ENCODE measurements at places on chromosomes 13 and 19.
A peak's percentile ranks its signal among the peaks of the same experiment; 100 is the strongest.

- DNase-seq: no peak
These were observed 7.7 kb downstream of the NDUFB7 start for GRCh38 chr19:14563989-14564651.

DNA sequence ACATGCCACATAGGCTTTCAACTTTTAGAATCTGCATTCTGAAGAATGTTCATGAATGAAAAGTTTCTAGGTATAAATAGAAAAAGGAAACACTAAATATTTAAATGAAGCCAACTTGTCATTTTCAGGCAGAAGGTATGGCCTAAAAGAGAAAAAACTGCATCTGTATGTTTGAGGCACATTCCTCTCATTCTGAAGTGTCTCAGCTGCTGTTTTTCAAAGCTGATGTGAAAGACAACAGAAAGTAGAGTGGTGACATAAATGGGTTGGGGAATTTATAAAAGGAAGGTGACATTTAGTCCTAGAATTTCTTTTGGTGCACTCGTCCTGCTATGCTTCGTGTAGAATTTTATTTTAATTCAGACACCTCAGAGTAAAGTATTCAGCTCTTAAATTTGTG lies 539.6 kb upstream of the SLITRK5 start:
- DNase-seq: no peak

- DNase-seq: peak; percentile 25
These were observed 1.6 kb upstream of the RGL3 start for GRCh38 chr19:11420429-11421370.

DNA sequence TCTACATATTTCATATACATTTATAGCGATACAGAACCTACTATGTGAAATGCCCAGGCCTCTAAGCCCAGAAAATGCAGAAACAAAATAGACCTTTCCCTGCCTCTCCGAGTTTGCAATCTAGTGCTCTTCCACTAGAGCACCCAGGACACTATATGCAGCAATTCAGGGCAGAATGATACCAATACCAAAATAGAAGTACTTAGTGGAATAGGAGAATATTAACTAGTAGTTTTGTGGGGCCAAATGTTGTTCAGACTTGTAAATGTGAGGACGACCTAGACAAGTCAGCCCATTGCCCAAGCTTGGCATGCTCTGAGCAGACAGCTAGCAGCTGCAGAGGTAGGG lies 35.8 kb upstream of the FLT1 start:
- no peak for DNase-seq

DNA sequence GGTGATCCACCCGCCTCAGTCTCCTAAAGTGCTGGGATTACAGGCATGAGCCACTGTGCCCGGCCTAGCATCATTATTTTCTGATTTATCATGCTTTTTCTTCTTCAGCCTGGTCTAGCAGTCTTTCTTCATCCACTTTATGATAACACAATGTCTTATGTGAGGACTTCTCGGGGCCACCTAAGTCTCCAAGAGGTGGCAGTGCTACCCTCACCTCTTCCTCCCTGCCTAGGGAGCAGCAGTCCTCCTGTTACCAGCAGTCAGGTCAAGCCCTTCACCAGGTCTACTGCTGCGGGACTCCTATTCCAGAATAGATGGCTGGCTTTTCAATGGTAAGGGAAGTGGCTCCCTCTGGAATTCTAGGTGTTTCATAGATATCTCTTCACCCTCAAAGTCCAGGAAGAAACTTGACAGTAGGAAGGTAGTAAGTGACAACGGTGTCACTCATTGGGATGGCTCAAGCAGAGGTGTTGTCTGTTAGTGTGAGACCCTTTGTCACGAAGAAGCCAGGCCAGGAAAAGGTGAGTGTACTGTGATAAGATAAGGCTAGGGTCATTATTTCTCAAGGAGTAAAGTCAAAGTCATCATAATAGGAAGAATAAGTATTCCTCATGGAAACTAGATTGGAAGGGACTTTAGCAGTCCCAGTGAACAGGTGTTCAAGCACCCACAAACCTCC lies 164.0 kb downstream of the KLF5 start:
- no peak for DNase-seq

DNA sequence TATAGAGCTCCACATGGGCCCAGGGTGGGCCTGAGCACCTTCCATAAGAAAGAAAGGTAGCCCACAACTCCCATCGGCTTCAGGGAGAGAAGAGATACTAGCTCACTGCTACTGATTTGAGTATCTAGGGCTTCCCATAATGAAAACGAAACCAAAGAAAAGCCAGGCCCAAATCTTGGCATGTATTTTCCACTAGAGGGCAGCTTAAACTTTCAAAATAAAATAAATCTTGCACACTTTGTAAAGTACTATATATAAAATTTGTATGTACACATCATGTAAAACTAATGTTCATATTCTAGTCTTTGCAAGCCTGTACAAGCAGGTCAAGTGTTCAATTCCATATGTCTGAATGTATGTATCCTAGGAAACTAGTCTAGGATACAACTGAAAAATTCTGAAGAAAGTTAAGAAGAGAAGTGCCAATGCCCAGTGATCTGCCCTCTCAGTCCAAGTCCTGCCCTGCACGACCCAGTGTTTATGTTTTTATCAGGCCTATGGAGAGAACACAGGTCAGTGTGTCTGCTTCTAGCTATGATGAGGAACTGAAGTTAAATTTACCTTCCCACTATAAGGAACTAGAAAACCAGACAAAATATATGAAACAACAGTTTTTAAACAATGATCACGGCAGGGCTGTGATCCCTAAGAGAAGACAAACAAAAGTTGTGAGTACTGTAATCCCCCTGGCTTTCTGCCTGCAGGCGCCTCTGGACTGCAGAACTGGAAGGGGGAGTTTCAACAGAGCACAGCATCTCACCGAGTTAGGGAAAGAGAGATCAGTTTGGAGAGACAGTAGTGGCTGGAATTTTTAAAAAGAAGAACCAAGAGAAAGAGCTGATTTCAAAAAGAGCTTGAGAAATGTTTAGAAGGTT lies 475.7 kb downstream of the UQCRFS1 start:
- DNase-seq: peak; percentile 67

DNA sequence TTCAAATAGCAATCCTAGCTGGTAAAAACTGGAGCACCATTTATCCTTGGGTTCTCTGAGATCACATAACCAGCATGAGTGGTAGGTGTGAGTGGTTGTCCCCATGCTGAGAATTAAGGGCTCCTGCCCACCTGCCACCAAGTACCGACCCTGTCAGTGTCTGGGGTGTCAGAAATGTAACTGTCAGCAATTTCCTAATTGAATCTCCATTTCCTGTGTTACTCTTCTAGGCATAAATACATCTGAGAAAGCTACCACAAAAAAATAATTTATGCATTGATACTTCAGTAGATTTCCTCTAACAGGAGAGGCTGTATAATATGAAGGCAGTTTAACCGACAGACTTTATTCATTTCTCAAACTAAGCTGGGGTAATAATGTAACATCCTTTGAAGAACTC lies 25.1 kb downstream of the CPB2 start:
- DNase-seq: no peak
